Cortex of kidney (tissue), 1 donor: ENCODE measurements at places on chromosomes 5 and 9.

DNA sequence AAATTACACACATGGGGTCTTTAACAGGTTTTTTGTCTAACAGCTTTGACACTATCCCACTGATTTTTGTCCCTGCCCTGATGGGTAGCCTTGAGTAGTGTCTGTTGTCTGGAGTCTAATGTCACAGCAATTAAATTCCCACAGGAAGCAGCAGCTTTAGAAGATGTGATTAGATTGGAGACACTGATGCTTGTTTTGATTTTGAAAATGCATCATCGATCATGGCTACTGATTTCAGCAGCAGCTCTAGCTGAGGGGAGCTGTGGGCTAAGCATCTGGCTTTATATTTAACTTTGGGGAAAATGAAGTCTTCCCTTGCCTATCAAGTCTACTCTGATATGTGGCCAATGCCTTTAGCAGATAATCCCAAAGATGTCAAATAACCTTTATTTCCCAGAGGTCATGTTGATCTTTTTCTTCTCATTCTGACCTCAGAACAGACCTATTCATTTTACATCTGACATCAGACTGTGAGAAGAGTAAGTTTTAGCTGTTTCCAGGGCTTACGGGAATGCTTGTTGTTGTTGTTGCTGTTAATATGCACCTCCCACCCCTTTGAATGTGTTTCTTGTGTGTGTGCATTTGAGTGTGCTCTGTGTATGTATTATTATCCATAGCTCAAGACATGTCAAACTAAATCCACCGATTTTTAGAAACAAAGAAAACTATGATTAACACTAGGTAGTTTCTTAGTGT is 704.9 kb upstream of the NUDT12 start:
- DNase-seq = no peak

DNA sequence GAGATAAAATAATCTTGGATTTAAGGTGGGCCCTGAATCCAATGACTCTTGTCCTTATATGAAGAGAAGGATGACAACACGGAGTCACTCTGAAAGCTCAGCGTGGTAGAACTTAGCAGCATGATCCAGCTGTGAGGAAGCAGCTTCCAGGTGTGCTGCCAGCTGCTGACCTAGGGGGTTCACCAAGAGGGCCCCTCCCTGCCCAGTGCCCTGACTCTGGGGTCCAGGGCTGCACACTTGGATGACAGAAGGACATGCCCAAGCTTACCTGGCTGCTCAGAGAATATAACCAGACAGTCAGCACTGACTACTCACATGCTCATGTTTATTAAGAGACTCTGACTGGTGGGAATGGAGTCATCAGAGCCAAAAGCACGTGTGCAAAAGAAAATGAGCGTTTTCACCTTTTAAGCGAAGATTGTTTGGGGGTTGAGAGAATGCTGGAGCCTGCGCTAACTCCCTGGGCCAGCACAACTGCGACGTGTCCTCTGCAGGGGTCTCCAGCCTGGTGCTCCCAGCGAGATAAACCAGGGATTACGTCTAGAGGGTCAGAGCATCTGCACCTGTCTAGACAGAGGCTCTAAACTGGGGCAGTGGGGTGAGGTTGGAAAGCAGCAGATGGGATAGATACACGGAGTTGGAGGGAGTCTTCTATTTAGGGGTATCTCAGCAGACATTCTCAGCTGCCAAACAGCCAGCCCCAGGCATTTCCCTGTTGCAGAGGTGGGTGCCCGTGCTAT is 41.3 kb downstream of the ROPN1L start:
- DNase-seq = no peak

GRCh38 chr5:168706655-168707069 is 127.5 kb upstream of the PANK3 start:
- no peak for DNase-seq

DNA sequence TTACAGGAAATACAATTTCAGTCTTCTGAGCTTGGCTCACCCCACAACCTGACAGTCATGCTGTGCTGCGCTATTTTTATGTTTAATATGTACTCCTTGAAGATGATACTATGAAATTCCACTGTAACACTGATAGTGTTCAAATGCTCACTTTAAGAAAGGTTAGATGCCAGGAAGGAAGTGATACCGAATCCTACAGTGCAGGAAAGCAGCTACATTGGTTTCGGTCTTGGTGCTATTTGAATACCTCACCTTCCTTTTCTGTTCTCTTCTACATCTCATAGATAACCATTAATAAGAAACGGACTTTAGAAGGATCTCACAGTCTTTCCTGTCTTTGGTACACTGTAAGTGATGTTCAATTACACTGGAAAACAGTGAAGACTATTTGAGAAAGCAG is 117.6 kb downstream of the SEMA5A start:
- no peak for DNase-seq

DNA sequence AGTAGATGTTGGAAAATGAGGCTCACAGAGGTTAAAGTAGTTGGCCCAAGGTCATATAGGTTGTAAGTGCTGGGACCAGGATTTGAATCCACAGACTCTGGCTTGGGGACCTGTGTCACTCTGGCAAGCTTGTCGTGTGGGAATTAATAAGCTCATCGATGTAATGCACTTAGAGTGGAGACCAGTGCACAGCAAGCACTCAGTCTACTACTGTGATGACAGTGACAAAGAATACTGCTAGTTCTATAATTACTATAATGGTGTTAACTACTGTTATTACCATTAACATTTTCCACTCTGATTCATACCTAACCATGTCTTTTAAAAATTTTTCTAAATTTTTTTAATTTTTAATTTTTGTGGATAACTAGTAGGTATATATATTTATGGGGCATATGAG is 12.8 kb downstream of the PAM start:
- no peak for DNase-seq

GRCh38 chr5:171766875-171767274 is 18.7 kb upstream of the SMIM23 start:
- DNase-seq = no peak

DNA sequence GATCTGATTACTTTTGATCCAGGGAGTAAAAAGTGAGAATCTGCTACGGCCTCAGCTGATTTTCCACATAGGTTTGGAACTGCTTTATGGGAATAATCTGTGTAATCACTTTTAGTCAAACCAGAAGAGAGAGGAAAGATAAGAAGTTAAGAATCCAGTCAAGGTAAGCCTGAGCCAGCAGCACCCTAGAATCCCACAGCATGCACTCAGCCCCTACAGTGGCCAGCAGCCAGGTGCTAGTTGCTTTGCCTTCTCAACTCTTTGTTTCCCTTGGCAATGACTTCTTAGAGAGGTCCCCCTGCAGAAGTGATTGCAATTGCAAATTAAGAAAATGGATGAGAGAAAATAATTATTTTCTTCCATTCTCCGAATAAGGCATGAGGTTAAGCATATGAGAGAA is 59.7 kb upstream of the TMED7 start:
- no peak for DNase-seq

GRCh38 chr5:171485668-171486067 is 66.2 kb downstream of the FGF18 start:
- DNase-seq = no peak

DNA sequence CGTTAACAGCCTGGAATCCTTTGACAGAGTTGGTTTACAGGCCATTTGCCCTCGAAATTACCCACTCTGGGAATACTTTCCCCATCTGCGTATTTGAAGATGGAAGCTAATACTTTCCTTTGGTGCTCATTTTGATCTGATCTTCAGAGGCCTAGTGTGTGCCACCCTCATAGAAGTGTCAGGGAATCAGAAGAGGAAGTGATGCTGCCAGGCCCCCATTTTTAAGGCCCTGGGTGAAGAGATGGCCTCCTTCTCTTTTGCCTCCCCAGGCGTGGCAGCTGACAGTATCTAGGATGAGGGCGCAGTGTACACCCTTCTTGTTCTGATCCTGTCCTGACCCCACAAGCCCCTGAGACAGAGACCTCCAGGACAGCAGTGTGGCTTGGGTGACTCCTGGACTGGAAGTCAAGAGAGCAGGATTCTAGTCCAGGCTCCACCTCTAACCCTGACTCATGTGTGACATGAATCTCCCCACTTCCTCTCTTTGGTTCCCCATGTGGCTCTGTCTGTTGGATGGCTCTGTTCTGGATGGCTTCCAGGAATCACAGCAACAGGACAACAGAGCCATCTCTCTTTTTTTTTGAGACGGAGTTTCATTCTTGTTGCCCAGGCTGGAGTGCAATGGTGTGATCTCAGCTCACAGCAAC is 27.8 kb downstream of the CSF1R start:
- no peak for DNase-seq

- DNase-seq = no peak
Measured at GRCh38 chr9:97386265-97386633, 25.6 kb upstream of the TDRD7 start.

DNA sequence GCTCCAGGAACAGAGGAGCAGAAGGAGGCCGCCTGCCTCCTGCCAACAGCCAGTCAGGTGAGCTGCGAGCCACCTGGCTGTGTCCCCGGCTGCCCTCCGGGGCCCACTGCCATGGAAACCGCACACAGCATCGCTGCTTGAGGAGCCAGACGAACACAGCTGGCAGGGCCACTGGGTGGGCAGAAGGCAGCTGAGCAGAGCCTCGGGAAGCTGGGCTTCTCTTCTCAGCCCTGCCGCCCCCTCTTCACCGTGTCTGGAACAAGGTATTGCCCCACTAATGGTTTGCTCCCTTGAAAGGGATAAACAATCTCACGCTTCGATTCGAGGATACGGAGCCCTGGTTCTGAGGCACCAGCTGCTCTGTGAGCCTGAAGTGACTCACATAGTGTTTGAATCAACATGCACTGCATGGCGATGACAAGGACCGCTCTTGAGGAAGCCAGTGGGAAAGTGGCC is 63.7 kb upstream of the RUFY1 start:
- DNase-seq = no peak

GRCh38 chr9:89122949-89123348 is 55.7 kb downstream of the SHC3 start:
- no peak for DNase-seq

- no peak for DNase-seq
Measured at GRCh38 chr5:91928754-91929521, 545.8 kb upstream of the ARRDC3 start.

DNA sequence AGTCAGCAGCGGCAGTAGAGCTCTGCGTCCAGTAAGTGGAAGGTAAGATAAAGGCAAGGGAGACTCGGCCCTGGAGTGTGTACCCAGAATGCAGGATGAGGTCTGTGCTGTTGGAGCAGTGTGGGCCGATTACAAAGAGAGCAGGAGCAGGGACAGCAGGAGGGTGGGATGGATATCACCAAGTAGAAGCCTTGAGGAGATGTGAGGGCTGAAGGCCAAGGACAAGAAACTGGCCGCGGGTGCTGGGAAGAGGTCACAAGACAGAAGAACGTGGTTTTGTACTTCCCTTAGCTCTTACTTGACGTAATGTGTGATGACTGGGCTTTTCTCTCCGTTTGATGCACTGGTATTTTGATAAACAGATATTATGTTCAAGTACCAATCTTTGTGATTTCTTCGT is 43.7 kb downstream of the OR2V1 start:
- no peak for DNase-seq

DNA sequence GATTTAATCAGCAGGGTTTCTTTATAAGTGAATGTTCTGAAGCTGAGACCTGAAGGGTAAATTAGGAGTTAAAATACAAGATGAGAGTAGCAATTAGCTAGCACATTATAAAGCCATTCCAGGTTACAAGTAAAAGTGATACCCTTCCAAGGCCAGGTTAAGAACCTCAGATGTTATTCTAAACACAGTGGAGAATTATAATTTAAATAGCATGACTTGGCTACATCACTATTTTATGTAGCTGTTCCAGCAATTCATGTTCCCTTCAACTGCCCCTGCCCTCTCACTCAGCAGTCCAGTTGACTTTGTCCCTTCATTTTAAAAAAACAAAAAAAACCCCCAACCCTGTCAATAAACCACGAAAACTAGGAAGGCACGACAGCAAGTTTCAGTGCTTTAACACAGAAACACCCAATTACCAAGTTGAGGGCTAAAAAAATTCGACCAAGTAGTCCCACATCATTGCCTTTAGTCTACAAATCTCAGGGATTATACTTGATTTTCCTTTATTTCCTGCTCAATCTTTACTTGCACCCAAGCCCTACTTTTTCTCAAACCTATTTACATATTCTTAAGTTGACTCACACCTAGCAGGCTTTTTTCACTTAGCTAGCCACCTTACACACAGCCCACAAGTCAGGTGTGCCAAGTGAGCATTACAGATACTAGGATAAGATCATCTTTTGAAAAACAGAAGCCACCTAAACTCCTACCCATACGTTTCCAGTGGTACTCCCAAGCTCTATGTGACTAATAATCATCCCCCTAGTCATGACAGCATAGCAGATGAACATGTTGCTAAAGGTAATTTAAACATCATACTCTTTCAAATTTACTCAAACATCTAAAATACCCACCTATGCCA is 3.4 kb downstream of the RPL37 start:
- DNase-seq = no peak

DNA sequence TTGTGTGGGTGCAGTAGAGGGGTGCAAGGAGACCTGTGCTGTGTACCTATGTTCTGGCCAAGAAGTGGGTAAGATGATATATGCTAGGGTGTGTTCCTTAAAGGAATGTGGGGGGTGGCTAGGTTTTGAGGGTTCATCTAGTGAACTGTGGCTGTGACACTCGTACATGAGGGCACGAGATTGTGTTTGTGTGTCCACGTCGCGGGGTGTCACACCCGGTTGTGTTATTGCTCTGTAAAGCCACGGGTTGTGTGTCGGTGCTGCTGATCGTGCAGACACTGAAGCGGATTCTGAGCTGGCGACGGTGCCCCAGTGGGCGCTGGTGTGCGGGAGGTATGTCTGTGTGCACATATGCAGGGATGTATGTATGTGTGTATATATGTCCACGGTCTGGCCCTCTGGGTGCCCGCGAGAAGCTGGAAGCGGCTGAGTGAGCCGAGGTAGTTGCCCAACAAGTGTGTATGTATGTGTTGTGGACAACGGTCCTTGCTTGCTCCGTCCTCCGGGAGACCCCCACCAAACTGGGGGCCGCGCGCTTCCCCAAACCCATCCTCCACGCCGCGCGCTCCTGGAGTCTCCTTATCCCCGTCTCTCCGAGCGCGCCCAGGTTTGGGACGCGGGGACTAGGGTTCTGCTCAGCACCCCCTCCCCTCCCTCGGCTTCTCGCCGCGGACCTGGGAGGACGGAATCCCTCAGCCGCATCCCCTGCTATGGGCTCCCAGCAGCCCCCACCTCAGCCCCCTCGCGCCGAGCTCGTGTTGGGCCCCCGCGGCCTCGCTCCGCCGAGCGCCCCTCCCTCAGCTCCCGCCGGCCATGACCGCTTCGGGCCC is 639 bp downstream of the PCDH1 start:
- no peak for DNase-seq

DNA sequence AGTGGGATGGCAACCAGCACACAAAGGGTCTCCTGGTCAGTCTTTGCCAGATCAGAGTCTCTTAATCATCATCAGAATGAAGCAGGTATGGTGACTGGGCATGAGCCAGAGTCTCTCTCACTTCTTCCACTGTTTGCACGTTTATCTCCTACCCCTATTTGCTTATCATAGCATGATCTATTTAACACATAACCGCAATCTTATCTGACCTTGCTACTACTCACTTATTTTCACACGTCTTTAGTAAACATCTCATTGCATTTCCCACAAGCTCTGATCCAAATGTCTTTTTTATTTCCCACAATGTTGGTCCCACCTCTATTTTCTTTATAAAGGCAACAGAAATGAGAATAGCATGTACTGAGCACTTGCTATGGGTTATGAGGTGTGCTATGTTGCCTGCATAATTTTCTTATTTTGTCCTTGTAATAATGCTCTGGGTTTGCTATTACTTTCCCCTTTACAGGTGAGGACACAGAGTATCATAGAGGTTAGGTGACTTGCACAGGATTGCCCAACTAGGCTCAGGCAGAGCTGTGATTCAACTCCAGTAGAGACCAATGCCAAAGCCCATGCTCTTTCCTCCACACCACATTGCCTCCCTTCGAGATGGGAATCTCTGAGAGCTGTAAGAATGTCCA is 39.7 kb upstream of the IL7R start:
- DNase-seq = no peak

GRCh38 chr9:135801070-135801469 is 99.1 kb downstream of the KCNT1 start:
- no peak for DNase-seq
